ENCODE measurements at places on chromosomes 16 and 17. TPM values are rescaled to one million over a fixed set of nuclear protein-coding genes. Genes with fewer than 3 reads are reported as not detected.

- H3K27ac ChIP-seq: peak overlapping the region; percentile 53
- H3K27me3 ChIP-seq: no peaks in the 10 kb centered on the region
- no peaks in the 10 kb centered on the region for H3K4me1 ChIP-seq
- peak; percentile 15 for DNase-seq
These were observed 521 bp downstream of the ATMIN start for GRCh38 chr16:81035975-81036750.

DNA sequence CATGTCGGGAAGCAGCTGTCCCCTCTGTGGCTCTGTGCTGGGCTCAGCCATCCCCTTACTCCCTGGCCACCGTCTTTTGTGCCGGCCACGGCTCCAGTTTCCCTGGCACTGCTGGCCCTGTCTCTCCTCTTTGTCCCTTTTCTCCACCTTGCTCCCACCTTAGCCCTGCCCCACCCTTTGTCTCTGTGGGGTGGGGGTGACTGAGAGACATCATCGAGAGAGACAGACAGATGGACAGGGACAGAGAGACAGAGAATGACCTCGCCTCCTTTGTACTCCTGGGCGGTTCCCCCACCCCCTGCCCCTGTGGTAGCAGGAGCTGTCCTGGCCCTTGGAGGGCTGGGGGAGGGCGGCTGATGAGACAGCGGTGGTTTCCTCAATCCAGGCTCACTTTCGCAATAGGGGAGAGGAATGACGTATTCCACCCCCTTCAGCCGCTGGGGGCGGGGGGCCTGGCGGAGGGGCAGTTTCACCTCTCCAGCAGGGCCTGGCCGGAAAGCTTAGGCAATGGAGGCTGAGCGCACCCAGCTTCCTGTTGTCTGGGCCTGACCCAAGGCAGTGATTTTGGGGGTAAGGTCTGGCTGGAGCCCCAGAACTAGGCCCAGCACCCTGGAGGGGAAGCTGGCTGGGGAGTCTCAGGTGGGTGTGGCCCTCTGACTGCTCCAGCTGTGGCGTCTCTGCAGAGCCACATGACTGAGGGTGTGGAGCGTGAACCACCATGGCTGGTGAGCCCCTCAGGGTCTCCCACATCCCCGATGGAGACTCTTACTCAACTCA lies 7.3 kb downstream of the FMNL1 start:
- H3K4me1 ChIP-seq: peaks cover 18% of the 10 kb centered on the region
- peak overlapping the region; percentile 67 for H3K27ac ChIP-seq
- peak; percentile 96 for DNase-seq
- H3K4me3 ChIP-seq: no peak overlapping the region

- no peaks in the 10 kb centered on the region for H3K4me1 ChIP-seq
- H3K27ac ChIP-seq: no peak overlapping the region
- peaks cover 44% of the 10 kb centered on the region for H3K27me3 ChIP-seq
- no peaks in the 10 kb centered on the region for H3K36me3 ChIP-seq
- DNase-seq: no peak
- no peak overlapping the region for H3K4me3 ChIP-seq
These were observed 51.3 kb upstream of the AMZ2 start for GRCh38 chr17:68196394-68197090.

- H3K4me3 ChIP-seq: no peak overlapping the region
- H3K27me3 ChIP-seq: no peaks in the 10 kb centered on the region
- no peaks in the 10 kb centered on the region for H3K36me3 ChIP-seq
- DNase-seq: no peak
These were observed 33.7 kb downstream of the CDRT15L2 start for GRCh38 chr17:20613248-20613647.

GRCh38 chr16:79177018-79177417 lies 423.5 kb downstream of the MAF start:
- H3K27ac ChIP-seq: no peak overlapping the region
- DNase-seq: no peak
- no peaks in the 10 kb centered on the region for H3K4me1 ChIP-seq
- H3K27me3 ChIP-seq: no peaks in the 10 kb centered on the region

GRCh38 chr17:2085648-2085949 lies 30.7 kb downstream of the HIC1 start:
- H3K27ac ChIP-seq: peak overlapping the region; percentile 76
- H3K4me1 ChIP-seq: peaks cover 67% of the 10 kb centered on the region
- DNase-seq: peak; percentile 79
- H3K4me3 ChIP-seq: no peak overlapping the region

DNA sequence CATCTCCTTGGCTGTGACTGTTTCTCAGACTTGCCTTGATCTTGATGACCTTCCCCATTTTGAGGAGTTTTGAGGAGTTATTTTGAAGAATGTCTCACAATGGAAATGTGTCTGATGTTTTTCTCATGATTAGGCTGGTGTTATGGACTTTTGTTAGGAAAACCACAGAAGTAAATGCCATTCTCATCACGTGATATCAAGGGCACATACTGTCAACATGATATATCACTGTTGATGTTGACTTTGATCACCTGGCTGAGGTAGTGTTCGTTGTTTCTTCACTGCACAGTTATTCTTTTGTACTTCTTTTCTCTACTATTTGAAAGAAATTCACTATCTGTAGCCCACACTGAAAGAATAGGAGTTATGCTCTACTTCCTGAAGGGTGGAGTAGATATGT lies 194.7 kb upstream of the MPHOSPH6 start:
- no peak overlapping the region for H3K4me3 ChIP-seq
- H3K27ac ChIP-seq: no peak overlapping the region
- H3K27me3 ChIP-seq: no peaks in the 10 kb centered on the region
- no peak for DNase-seq
- no peaks in the 10 kb centered on the region for H3K4me1 ChIP-seq

DNA sequence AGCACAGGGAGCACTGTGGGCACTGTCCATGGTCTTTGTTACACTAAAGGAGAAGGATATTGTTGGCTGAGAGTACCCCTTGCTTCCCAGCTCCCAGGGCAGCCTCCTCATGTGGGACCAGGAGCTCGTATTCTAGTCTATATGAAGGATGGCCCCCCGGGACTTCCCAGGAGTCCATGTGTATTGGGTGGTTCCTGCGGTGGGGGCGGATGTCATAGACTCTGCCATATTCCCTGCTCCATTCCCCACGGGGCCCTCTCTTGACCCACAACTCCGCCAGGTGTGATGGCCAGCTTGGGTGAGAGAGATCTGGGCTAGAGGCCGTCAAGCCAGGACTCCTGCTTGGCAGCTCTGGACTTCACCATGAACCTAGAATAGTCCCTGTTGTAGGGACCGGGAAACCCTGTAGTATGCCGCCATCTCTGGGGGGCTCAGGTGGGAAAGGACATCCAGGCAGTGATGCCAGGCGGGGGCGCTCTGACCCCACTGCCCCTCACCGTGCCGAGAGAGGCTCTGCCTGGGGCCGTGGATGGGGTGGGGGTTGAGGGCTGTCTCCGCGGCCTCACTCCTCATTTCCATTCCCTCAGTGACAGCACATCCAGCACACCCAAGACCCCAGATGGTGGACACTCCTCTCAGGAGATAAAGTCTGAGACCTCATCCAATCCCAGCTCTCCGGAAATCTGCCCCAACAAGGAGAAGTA lies 37.8 kb downstream of the OR1D5 start:
- H3K27ac ChIP-seq: no peak overlapping the region
- DNase-seq: no peak
- no peaks in the 10 kb centered on the region for H3K36me3 ChIP-seq

- peaks cover 15% of the 10 kb centered on the region for H3K36me3 ChIP-seq
- H3K27ac ChIP-seq: peak overlapping the region; percentile 6
- DNase-seq: peak; percentile 37
These were observed 4.9 kb downstream of the LASP1 start for GRCh38 chr17:38874505-38875400.

GRCh38 chr17:205148-205669 lies 23.8 kb upstream of the DOC2B start:
- H3K27ac ChIP-seq: no peak overlapping the region
- no peaks in the 10 kb centered on the region for H3K36me3 ChIP-seq
- no peak overlapping the region for H3K4me3 ChIP-seq
- no peaks in the 10 kb centered on the region for H3K27me3 ChIP-seq
- no peaks in the 10 kb centered on the region for H3K4me1 ChIP-seq
- DNase-seq: no peak

The ANKRD40CL gene
- not detected for total RNA-seq

Measured in fibroblast of lung (primary cell).